ENCODE measurements at places on chromosomes 6 and 20.
A peak's percentile ranks its signal among the peaks of the same experiment; 100 is the strongest.

DNA sequence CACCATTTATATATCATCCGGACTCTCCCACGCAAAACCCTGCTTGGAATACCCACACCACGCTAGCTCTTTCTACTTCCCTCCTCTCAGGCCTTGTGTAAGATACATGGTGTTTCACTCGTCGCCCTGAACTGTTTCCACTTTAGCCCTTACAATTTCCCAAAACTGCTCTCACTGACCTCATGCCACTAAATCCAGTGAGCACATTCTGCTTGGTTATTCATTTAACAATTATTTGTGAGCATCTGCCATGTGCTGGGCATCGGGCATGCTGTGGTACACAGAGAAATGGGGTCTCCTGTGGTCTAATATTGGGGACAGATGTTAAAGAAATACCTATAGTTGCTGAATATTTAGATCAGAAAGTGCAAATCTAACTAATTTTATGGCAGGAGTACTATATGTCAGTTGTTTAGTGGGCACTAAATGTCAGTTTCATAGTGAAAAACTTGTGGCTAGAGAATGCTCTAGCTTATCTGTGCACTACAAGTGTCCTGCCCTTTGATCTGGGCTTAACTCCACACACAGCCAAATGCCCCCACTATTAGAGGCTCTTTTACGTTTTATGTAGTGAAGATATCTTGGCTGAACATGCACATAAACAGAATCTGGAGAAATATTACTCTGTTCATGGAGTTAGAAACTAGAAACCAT is 41.0 kb downstream of the PLEKHG1 start:
- DNase-seq = no peak

DNA sequence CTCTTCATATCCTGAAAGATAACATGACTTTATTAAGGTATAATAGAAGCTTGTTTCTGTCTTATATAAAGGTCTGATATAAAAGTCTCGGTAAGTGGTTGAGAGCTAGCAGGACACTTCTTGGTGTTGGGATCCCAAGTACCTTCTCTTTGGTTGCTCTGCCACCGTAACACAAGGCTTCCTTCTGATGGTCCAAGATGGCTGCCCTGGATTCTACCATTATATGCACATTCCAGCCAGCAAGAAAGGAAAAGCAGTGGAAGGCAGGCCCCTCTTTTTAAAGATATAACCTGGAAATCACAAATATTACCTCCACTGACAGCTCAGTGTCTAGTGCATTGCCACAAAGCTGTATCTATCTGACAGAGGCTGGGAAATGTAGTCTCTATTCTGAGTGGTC is 75.0 kb downstream of the TSHZ2 start:
- no peak for DNase-seq

GRCh38 chr6:43718387-43719105 is 31.0 kb upstream of the MRPS18A start:
- no peak for DNase-seq

GRCh38 chr20:33843854-33844253 is 32.7 kb downstream of the CHMP4B start:
- no peak for DNase-seq

DNA sequence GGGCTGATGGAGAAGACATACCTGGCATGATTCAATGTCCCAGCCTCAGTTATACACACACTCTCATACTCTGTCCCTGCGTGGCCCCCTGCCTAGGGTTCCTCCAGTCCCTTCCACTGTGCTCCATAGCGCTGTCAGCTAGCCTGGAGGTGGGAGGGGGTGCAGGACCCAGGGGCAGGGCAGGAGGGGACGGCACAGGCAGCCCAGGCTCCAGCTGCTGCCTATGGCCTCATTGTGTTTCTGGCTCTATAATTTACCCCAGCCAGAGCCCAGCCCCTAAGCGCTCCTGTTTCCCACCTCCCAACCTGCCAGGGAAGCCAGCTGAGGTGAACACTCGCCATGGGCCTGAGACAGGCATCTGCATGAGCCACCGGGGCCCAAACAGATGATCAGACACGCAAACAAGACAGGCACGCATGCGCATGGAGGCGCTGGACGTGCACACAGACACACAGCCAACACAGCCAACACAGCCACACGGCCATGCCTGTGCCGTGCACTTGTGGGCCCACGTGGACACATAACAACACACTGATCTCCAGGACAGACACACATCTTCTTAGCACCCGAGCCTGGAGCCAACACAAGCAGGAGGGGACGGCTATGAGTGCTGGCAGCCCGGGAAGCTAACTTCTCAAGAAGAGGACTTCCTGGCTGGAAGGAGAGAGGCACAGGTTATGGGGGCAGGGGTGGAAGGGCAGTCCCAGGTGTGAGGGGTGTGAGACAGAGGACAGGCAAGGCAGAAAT is 124.9 kb downstream of the GRM4 start:
- DNase-seq = no peak

DNA sequence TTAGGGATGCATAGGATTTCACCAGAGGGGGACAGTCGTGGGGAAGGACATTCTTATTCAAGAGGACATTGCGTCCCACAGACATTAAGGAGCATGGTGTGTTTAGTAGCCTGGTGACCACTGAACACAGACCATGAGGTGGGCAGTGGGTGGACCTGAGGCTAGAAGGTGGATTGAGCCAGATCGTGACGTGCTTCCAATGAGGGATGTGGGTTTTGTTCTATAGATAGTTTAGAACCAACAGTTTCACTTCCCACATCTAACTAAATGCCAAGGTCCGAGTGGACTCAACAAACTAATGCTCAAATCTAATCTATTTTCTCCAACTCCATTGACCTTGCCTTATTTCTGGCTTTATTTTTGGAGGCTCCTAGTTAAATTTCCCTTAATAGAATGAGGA is 58.5 kb downstream of the OGFRL1 start:
- no peak for DNase-seq

DNA sequence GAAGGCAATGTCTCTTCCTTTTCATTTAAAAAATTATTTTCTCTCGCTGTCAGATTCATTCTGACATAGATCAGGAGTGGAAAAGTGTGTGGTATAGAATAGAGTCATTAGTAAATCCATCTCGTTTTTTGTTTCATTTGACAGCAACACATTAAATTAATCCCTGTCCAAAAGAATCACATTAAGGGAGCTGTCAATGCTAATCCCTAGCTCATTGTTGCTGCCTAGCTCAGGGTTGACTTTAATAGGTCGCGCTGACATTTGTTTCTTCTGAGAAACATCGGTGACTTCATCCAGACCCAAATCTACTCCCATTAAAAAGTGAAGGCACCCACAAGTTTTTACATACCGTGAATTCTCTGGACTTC is 25.4 kb upstream of the MAP3K7 start:
- DNase-seq = no peak

DNA sequence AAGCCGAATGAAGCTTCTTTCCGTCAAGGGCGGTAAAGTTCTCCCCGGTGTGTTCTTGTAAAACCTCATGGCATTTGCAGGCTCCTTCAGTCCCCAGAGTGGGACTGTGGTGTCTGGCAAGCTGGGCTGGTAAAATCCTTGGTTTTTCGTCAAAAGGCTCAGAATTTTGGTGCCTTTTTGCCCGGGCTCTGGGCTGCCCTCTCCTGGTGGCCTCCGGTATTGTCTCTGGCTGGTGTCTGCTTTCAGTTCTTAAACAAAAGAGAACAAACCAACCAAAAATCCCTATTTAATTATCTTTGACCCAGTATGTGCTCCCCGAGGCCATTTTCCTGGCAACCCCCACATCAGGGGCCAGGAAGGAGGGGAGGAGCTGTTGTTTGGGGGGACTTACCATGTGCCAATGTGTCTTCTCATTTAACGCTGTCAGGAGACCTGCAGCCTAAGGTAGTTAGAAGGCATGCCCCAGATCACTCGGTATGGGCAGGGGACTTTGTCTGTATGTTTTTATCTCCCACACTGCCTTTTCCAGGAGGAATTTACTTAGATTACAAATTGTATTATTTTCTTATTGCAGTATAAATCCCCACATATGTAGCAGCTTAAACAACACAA is 11.1 kb downstream of the CDH4 start:
- DNase-seq = peak; percentile 1

- no peak for DNase-seq
Observed at GRCh38 chr6:54771968-54772367, 74.6 kb upstream of the FAM83B start.

- DNase-seq = peak; percentile 63
Observed at GRCh38 chr6:166957087-166957804, 896 bp upstream of the RNASET2 start.

DNA sequence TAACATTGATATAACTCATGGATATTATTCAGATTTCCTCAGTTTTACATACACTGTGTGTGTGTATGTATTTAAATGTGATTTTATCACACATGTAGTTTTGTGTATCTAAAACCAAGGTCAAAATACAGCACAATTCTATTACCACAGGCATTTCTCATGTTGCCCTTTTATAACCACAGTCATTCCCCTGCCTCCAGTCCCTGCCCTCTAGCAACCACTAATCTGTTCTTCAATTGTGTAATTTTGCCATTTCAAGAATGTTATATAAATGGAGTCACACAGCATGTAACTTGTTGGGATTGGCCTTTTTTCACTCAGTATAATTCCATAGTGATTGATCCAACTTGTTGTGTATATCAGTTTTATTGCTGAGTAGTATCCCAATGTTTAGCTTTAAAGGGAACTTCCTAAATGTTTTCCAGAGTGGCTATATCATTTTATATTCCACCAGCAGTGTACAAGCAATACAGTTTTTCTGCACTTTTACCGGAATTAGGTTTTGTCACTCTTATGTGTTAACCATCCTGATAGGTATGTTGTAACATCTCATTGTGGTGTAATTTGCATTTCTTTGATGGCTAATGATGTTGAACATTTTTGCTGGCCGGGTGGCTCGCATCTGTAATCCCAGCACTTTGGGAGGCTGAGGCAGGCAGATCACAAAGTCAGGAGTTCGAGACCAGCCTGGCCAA is 338.2 kb downstream of the SOX4 start:
- no peak for DNase-seq

DNA sequence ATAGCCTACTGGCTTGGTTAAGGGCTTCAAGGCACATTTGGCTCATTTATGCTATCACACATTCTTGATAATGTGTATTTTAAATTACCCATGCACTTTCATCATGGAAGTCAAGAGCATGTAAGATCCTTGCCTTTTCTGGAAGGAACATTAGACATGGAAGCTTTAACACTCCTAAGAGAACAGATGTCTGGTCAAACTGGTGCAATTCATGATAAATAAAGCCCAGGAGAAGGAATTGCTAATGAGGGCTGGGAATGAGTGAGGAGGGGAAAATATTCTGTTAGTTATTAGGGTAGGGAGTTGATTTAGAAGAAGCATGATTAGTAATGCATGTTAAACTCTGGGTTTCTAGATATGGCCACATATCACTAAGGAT is 688.6 kb upstream of the CITED2 start:
- no peak for DNase-seq

GRCh38 chr20:58162986-58163385 is 65.5 kb downstream of the ANKRD60 start:
- DNase-seq = no peak

DNA sequence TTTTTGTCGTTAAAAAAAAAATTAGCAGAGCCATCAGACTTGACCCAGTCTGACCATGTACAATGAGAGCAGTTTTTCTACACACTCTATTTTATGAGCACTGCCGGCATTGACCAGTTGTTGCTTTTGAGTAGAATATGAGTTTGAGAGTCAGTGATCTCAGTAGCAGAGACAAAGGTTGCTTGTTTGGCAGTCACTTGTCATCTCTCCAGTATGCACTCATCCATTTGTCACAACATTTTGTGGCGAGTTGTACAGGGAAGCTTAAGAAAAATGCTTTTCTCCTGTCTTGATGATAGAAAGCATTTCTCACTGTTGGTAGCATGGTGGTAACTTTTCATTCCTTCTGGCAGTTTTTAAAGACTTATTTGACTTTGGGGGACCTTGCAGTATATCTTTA is 159.9 kb downstream of the MMS22L start:
- DNase-seq = no peak

GRCh38 chr6:5590187-5590586 is 328.9 kb downstream of the FARS2 start:
- DNase-seq = no peak

DNA sequence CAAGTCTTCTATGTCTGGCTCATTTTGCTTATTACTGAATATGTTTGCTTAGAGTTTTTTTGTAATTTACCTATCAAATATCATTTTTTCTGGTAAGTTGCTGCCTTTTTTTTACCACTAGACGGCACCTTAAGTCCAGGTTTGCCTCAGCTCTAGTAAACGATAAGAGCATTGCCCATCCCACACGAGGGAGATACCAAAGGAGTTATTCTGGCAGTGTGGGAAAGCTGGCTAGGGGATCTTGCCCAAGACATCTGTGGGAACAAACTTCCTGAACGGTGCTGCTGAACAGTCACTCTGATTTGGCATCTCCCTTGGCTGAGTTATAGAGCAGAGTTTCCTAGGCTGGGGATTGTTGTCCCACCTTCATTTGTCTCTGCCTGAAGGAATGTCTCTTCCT is 306.4 kb downstream of the COL12A1 start:
- DNase-seq = peak; percentile 31

DNA sequence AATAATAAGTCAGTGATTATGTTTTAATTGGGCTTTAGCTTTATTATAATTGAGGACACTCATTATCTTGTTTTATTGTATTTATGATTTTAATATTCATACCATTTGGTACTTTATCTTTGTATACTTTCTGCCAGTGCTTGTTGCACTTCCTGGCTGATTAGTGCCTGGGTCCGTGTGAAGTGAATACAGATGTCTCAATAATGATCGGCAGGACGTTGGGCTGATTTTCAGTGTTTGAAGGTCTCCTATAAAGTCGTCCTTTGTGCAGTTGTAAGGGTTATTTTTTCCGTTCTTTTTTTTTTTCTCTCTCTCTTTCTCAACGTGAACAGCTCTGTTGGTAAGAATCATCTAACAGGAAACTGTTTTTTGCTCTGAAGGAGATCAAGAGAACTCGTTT is 450.0 kb upstream of the POU3F2 start:
- DNase-seq = no peak

GRCh38 chr6:151324488-151324825 is 66.9 kb downstream of the ZBTB2 start:
- DNase-seq = no peak

- peak; percentile 90 for DNase-seq
Observed at GRCh38 chr20:1434571-1435336, 31.9 kb downstream of the NSFL1C start.
